NCI-H345 (cell line): ENCODE measurements at places on chromosomes 3 and 15.

GRCh38 chr3:63400246-63400860, 122.2 kb downstream of the SYNPR start:
- DNase-seq = no peak

DNA sequence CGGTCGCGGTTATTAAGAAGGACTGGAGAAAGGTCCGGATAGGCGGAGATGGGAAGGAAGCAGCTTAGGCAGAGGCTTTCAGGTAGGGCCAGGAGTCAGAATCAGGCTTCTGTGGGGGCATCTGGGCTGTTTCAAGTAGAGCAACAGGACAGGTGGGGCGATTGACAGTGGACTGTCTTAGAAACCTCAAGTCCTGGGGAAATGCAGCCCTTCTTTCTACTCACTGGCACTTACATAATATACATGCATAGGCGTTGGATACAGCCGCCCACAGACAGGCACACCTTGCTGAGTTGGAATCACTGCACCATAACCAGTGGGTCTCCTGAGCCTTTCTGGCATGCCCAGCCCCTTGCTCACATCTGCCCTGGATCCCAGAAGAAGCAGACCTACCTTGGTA, 730 bp downstream of the MYD88 start:
- no peak for DNase-seq

DNA sequence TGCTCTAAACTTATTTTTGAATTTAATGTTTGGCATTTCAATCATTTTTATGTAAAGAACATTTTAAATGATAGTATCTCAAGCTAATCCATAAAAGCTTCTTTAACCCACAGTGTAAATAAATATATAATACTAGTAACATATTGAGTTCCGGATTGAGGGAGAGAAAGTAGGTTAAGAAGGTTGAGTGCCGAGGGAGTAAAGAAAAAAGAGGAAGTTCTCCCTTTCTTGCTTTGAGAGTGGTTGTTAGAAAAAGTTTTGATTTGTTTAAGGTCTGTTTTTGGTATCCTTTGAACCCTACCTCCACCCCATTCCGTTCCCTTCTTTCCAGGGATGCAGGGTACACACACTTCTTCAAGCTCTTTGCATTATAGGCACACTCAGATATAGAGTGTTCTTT, 130.8 kb downstream of the VPS8 start:
- DNase-seq = no peak

GRCh38 chr15:25684521-25685431, 178.4 kb downstream of the ATP10A start:
- no peak for DNase-seq

DNA sequence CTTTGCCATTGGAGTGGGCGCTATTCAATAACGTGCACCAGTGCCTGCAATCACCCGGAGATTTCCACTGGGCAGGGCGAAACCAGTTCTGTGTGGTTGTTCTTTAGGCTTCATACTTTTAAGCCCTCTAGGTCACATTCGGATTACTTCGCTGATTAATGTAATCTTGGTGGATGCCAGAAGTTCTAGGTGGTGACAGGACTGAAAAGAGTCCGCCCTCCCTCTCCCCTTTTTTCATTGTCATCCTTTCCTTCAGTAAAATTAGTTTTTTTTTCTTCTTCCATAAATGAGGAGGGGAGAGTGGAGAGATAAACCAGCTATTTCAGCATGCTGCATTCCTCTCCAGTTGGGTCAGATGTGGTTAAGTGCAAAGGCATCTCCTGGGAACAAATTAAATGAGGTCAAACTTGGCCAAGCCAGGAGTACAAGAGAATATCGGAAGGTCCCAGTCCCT, 2.3 kb upstream of the SLC2A2 start:
- DNase-seq = no peak

DNA sequence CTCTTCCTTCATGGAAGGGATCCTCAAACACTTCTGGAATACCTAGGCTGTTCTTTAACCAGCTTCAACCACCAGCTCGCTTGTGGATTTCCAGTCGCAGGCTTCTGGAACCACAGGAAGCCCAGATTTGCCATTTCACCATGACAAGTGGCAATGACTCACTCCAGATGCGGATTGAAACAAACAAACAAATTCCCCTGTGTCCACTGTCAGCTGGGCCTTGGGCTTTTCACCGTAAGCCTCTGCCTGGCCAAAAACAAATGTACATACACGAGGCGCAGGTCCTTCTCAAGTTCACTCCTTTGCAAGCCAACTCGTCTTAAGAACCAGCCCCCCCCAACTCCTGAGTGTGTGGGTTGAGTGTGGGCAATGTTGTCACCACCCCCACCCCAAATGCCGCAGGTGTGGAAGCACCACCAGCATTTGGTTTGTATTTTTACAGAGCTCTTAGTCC, 8.8 kb downstream of the BCL6 start:
- no peak for DNase-seq

DNA sequence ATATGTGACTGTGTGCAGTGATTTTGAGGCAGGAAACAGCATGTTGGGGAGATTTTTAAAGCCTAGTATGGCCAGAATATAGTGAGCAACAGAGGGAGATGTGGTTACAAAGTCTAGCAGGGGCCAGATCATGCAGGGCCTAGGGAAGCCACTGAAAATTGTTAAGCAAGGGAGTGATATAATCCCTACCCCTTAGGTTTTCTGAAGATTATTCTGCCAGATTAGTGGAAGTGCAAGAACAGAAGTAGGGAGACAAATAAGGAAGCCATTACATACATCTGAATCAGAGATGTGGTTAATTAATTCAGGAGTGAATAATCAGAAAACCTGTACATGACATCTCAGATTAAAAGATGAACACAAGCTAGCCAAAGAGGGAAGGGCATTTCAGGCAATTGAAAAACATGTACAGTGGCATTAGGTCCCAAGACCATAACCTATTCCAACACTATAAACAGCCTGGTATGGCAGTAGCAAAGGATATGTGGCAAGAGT, 54.8 kb downstream of the MSL2 start:
- no peak for DNase-seq

- no peak for DNase-seq
Measured at GRCh38 chr15:41017066-41017735, 63.9 kb downstream of the CHAC1 start.

GRCh38 chr3:100563228-100563627, 46.2 kb upstream of the ADGRG7 start:
- DNase-seq = no peak

GRCh38 chr15:66290518-66290917, 2.9 kb upstream of the DIS3L start:
- no peak for DNase-seq

- no peak for DNase-seq
Measured at GRCh38 chr3:160069986-160070385, 81.4 kb downstream of the IL12A start.

DNA sequence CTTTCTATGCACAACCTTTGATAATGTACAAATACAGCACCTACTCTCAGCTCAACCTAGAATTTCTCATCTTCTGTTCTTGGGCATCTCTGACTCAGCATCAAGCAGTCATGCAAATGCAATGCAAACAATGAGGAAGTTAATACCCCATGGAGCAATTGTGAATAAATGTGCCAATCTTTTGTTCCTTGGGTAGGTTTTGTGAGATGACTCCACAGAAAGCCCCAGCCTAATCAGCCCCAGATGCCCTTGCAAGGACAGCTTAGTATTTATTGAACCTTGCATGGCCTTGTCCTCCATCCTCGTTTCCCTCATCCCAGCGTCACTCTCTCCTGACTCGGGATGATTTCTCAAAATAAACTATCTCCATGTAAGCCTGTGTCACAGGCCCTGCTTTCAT, 494.7 kb upstream of the NECTIN3 start:
- no peak for DNase-seq

- no peak for DNase-seq
Measured at GRCh38 chr3:5021116-5022092, 42.2 kb downstream of the BHLHE40 start.

DNA sequence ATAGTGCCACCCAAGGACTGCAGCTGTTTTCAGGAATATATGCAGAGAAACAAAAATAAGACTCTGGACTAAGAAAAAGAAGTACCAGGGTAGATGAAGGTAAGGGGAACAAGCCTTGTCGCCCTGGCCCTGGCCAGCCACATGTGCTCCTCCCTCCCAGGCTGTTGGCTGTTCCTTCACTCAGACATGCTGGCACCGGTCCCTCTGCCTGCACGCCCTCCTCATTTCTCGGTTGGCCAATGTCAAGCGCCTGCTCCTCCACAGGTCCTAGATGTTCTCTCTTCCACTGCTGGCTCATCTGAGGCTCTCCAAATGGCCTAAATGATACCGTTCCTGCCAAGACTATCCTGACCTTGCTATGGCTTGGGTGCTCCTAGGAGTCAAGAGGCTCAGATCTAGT, 288.4 kb upstream of the LYSMD4 start:
- DNase-seq = no peak

DNA sequence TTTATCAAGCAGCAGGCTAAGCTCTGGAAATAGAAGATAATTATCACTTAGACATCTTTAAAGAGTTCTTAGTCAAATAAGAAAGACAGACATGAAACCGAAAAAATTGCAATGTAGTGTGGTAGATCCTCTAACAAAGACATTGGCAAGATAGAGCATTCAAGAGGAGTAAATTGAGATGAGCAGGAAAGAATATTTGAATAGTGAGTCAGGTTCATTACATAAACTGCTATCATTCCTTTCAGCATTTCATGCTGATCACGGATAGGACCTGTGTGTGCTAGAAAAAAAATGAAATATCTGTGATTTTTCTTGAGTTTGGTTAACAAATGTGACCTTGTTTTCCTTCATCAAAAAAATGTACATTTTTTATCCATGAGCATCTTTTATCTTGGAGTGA, 460.9 kb downstream of the OTOL1 start:
- no peak for DNase-seq

DNA sequence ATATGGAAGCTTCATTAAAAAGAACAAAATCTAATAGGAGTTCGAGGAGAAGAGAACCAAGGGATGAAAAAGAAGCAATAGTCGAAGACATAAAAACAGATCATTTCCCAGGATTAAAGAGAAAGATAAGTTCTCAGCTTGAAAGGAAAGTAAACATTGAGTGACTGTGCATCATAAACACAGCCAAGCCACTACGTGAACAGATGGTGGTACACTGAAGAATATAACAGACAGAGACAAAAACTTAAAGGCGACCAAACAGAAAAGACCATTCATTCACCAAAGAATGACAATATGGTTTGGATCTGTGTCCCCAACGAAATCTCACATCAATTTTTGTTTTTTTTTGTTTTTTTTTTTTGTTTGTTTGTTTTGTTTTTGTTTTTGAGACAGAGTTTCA, 210.8 kb upstream of the LINGO1 start:
- DNase-seq = no peak

GRCh38 chr3:157836022-157836421, 270.2 kb downstream of the SHOX2 start:
- no peak for DNase-seq

DNA sequence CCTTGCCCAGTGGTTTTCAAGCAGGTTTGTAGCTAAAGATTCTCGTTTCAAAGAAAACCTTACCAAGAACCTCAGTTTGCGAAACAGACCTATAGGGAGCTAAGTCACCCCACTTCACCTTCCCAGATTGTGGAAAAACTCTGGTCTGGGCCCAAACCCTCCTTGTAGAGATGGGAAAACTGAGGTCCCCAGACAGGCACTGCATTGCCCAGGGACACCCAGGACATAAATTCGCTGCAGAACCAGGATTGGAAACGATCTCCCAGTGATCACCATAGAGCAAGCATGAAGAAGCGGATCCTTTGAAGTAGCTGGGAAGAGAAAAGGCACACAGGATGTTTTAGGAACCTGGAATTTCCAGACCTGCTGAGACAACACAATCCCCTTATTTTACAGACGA, 85.6 kb upstream of the PIAS1 start:
- DNase-seq = no peak

GRCh38 chr15:60784483-60785254, 305.7 kb upstream of the ICE2 start:
- no peak for DNase-seq

DNA sequence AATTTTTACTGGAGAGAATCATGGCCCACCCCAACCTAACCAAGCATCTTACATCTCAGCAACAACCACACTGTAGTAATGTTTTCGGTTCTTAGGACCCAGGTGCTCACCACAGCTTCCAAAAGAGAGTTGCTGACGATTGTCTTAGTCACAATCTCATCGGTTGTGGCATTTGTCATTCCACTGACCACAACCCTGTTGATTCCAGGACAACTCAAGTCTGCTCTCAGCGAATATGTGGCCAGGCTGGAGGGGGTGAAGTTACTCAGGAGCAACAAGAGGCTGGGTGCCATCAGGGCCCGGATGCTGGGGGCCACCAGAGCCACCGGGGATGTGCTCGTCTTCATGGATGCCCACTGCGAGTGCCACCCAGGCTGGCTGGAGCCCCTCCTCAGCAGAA, 25.9 kb downstream of the GALNT15 start:
- no peak for DNase-seq

GRCh38 chr15:72272997-72273352, 621 bp upstream of the PARP6 start:
- no peak for DNase-seq

DNA sequence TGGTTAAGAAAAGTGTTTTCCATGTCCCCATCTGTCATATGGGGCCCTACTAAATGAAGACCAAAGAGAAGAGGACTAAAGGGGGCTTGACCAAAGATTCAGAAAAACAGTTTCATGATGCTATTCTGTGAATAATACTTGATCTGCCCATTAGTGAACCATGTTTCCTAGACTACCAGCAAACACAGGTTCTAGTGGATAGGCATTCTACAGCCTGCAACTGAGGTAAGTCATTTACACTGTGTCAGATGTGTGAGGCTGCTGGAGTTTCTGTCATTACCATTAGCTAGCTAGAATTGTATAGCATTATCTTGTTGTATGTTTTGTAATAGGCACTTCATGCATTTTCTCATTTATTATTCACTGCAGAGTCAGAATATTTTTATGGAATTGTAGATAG, 6.6 kb downstream of the GPR171 start:
- no peak for DNase-seq

- DNase-seq = no peak
Measured at GRCh38 chr3:113000691-113001090, 9.9 kb downstream of the GTPBP8 start.

DNA sequence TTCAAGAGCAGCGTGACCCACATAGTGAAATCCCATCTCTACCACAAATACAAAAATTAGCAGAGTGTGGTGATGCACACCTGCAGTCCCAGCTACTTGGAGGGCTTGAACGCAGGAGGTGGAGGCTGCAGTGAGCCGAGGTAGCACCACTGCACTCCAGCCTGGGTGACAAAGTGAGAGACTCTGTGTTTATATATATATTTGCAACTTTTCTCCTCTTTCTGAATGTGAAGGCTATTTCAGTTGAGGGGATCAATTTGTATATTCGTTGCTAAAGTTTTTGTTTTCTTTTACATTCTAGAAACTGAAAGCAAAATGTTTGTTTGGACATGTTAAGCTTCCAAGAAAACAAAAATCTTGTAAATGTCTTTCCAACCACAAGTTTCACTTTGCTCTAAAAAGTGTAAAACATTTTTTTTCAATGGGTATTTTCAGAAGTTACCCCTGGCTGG, 29.8 kb upstream of the FAM98B start:
- no peak for DNase-seq

DNA sequence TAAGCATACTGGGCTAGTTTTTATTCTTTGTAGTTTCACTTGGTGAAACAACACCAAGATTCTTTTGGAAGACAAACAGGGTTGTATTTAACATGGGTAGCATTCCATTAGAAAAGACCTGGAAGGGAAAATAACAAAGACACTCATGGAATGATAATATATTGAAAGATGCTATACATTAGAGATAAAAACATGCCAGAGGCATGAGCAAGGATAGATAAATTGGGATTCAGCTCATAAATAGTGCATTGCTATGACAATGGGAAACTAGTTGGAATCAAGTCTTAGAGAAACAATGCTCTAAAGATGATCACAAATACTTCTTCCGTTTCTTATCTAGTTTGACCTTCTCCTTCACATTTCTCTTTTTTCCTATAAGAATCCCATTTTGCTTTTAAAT, 677.4 kb downstream of the ZNF385D start:
- no peak for DNase-seq

GRCh38 chr3:78986416-78987101, 781.2 kb downstream of the ROBO1 start:
- no peak for DNase-seq
